Daoy (cell line): ENCODE measurements at places on chromosomes 5 and 9. TPM values are rescaled to one million over a fixed set of nuclear protein-coding genes. Genes with fewer than 3 reads are reported as not detected.

GRCh38 chr5:175107865-175108264, 336.1 kb downstream of the DRD1 start:
- DNase-seq: no peak

FAM153A gene
- not detected in 2 replicates for total RNA-seq

NMUR2 gene
- total RNA-seq: 0.30 TPM in 1 of 2 replicates, not detected in the other

GALT gene
- total RNA-seq: 8.2 and 20.2 TPM in 2 replicates

MOB3B gene
- total RNA-seq: 0.83 and 0.91 TPM in 2 replicates

TPM2 gene
- total RNA-seq: 793 and 977 TPM in 2 replicates
